ENCODE measurements at places on chromosomes 1 and 21. TPM values are rescaled to one million over a fixed set of nuclear protein-coding genes. Genes with fewer than 3 reads are reported as not detected.

- H3K4me1 ChIP-seq, result peaks cover 32% of the 10 kb centered on the region
- DNase-seq, result no peak
- no peak overlapping the region for H3K27ac ChIP-seq
- no peaks in the 10 kb centered on the region for H3K36me3 ChIP-seq
- H3K27me3 ChIP-seq, result peaks cover 75% of the 10 kb centered on the region
These were observed 2.3 kb upstream of the BCAN start for GRCh38 chr1:156639601-156640101.

CALML6 gene
- 0.21 TPM for total RNA-seq

DNA sequence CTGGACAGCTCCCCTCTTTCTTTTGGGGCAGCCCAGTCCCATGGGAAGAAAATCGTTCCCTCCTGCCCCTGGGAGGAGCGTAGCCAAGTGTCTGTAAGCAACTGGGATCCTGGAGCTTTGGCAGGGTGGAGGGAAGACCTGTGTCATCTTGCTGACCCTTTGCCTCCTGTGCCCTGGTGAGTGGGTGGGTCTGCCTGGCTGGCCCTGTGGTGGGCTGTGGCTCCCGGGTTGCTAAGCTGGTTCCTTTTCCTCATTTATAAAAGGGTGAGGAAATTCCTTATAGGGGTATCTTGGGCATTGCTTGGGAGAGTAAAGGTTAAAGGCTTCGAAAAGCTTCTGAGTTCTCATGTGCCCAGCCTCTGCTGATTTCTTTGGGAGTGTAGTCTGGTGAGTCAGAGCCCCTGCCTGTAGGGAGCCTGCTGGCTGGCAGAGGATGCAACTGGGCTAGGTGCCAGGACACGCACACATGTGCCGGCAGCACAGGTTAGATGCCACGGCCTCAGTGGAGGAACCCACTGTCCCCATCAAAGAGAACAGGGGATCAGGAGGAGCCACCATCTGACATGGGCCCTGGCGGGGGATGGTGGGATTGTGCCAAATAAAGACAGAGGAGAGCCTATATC lies 85.2 kb downstream of the ARHGEF10L start:
- no peaks in the 10 kb centered on the region for H3K27me3 ChIP-seq
- no peak overlapping the region for H3K27ac ChIP-seq
- no peaks in the 10 kb centered on the region for H3K4me1 ChIP-seq
- no peaks in the 10 kb centered on the region for H3K36me3 ChIP-seq
- DNase-seq, result no peak

ADGRL4 gene
- total RNA-seq, result not detected

GRCh38 chr1:114154146-114154962 lies 685 bp upstream of the SYT6 start:
- H3K27ac ChIP-seq, result no peak overlapping the region
- H3K4me3 ChIP-seq, result no peak overlapping the region
- no peak for DNase-seq

GRCh38 chr1:3024019-3024418 lies 2.8 kb downstream of the ACTRT2 start:
- no peak overlapping the region for H3K27ac ChIP-seq
- no peaks in the 10 kb centered on the region for H3K4me1 ChIP-seq
- no peak for DNase-seq
- H3K4me3 ChIP-seq, result no peak overlapping the region
- no peaks in the 10 kb centered on the region for H3K36me3 ChIP-seq
- no peaks in the 10 kb centered on the region for H3K27me3 ChIP-seq
